ENCODE measurements at places on chromosomes 2 and 18.

GRCh38 chr18:45998244-45998643 lies 31.1 kb upstream of the EPG5 start:
- no peak for DNase-seq

DNA sequence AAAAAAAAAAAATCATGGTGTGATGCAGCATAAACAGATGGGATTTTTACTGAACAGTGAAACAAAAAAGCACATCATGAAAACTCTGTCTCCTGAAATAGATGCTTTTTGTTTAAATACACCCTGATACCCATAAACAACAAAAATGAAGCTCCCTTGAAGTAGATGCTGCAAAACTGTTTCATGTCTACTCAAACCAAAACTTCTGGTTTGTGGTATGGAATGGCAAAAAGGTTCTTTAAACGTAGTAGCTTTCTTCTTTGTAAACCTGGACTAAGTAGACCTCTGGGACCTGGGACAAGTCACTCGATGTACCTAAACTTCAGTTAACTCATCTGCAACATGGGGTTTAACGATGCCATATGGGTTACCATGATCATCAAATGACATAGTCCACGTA lies 64.4 kb upstream of the RAPH1 start:
- no peak for DNase-seq

- DNase-seq = no peak
These were observed 44.8 kb downstream of the ASAP2 start for GRCh38 chr2:9251154-9252001.

- no peak for DNase-seq
These were observed 611 bp downstream of the TCF7L1 start for GRCh38 chr2:85133751-85134254.

DNA sequence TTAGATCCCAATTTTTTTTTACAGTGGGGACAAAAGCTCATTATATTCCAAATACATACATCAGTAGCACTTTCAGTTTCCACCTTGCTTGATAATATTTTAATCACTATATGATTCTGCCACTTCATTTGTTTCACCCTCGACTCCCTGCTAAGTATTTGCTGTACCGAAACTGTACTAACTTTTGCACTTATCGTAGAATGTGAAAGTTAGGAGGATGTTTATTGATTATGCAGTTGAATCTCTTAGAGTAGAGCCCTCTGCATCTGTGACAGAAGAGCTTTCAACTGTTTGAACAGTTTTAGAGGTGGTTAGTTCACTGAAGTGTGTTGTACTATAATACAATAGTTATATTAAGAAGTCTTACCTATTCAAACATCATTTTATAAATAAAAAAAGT lies 20.8 kb downstream of the NCOA1 start:
- no peak for DNase-seq

DNA sequence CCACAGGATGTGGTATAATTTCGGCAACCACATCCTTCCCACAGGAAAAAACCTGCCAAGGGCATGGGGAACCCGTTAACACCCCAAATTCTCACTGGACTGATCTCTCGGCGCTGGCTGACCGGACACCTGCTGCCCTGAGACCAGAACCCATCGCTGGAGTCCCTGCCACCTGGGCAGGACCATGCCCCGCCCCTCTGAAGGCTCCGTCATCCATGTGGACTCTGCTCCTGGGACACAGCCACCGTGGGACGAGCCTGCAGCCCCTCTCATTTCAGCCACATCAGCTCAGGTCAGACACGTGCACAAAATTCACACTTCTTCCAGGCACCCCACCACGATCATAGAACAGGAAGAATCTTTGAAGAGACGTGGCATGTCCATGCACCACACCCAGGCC lies 108.2 kb downstream of the ZNF516 start:
- DNase-seq = no peak

DNA sequence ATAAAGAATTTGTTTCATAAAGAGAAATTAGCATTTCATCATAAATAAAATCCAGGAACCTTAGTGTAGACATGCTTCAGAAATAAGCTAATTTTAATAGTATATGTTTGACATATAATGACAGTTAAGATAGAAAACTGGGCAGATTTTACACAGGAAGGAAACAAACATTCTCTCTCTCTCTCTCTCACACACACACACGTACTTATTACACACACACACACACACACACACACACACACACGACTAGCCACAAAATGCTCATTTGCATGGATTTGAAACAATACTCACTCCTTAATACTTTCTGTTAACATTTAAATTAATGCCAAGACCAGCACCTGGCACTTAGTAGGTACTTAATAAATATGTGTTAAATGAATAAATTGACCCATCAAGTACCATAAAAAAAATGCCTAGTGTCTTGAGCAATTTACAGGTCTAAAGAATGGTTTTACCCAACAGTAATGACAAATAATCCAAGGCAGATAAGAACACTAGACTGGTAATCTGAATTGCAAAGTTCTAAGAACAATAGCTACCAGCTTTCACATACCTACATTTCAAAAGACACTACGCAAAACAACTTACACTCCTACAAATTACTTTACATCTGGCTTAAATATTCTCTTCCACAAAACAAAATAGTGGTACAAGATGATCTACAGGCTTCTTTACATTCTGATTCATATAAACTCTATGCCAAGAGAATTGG lies 2.9 kb upstream of the GALNT3 start:
- no peak for DNase-seq

DNA sequence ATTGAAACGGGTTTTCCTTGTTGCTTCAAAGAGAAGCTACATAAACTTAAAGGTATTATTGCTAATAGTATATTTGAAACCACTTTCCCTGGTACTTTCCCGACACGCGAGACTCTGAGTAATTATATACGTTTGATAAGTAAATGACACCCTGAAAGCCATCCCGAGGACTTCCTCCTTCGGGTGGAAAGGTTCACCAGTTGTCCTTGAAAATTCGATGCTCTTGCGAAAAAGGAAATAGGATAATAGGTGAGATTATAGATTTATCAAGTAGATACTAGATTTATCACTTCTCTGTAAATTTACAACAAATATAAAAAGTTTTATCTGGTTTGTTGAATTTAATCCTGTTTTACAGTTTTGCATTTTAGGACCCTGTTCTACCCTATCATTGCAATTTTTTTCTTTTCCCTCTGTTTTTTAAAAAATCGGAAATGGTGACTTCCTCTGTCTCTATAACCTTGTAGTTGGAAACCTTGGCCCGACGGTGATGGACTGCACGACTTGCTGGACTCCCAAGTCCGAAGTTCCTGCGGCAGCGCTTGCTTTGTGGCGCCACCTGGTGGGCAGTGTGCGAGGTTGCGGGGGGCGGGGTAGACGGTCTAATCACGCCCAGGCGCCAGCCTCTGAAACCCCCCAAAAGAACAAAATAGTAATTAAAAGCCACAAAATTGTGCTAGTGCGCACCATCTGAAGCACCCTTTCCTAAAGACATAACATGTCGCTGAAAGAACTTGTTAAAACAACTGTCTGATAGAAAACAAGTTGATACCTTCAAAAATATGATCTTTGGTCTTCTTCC lies 972 bp upstream of the DLX2 start:
- DNase-seq = peak; percentile 32

DNA sequence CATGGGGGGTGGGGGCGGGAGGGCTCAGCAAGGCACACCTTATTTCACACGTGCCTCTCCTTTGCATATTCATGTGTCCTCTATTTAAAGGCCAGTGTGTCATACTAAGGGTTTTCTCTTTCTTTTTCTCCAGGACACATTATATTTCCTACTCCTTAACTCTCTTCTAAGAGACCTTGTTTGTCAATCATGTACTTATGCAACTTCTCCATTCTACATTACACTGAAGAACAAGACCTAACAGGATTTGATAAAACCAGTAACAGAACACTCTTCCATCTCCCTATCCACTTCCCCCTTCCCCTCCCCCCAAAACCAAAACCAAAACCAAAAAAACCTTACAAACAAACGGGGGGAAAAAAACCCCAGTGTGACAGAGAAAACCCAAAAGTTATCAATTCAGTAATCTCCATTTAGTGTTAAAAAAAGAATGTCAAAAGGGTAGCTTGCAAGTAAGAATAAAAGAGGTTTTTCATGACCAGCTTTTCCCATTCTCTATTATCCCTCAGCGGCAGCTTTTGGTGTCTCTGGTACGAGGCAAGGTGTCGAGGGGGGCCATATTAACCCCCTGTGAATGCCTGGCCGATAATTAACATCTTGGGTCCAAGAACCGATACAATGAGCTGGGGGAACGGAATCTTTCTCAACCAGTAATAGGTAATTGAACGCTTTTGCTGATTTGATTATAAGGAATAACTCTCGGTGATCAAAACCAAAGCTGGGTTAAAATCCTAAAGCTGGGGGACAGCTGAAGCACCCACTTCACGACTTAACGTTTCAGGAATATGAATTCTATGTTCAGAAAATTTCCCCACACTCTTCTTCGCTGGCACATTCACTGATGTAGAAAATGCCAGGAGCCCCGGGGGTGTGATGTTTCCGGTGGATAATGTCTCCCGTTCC lies 191.0 kb upstream of the TCF4 start:
- DNase-seq = no peak

GRCh38 chr2:231351648-231352047 lies 43.9 kb upstream of the B3GNT7 start:
- DNase-seq = no peak

GRCh38 chr2:30798536-30798991 lies 8.7 kb downstream of the CAPN13 start:
- no peak for DNase-seq

DNA sequence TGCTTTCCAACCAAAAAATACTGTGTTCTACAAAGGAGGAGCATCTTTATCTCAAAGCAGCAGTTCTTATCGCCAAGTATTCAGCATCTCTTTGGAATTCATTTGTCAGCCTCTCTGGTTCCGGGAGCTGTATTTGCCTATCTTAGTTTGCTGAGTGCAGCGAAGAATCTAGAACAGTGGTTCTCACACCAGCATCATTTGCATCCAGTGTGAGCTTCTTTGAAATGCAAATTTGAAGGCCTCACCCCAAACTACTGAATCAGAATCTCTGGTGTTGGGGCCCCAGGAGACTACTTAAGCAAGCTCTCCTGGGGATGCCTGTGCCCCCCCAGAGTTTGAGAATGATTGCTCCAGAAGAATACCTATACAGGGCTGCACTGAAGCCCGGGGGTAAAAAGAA lies 1.5 kb upstream of the PTPN2 start:
- no peak for DNase-seq

All from T-helper 22 cell (primary cell).